ENCODE measurements at places on chromosomes 6 and 20.

GRCh38 chr6:26521600-26522391, 16.4 kb upstream of the HMGN4 start:
- DNase-seq, result peak; percentile 38

- peak; percentile 49 for DNase-seq
These were observed 133.2 kb upstream of the SYNCRIP start for GRCh38 chr6:85775883-85776282.

DNA sequence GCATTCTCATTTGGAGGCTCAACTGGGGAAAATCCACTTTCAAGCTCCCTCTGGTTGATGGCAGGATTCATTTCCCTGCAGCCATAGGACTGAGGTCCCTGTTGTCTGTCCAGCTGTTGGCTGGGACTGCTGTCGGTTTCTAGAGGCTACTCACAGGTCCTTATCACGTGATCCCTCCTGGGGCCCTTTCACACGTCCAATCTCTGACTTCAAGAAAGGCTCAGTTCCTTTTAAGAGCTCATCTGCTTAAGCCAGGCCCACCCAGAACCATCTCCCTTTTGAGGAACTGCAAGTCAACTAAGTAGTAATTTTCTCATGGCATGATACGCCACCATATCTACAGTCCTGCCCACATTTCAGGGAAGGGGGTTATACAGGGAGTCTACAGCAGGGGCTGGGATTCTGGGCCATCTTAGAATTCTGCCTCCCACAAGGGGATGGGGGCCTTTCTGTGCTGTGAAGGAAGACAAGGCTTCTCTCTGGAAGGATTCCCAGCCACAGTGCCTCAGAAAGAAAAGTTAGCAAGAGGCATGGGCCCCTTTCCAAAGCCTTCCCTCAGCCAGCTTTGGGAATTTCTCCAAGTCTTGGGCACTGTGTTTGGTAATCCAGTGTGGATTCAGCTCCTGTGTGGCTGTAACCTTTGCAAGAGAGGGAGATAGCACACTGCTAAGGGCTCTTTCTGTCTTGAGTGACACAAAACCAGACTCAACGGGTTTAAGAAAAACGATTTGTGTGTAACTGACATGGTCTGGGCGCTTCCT, 66.4 kb downstream of the CTCFL start:
- DNase-seq, result no peak

- DNase-seq, result no peak
These were observed 113.1 kb upstream of the MTHFD1L start for GRCh38 chr6:150752409-150752808.

DNA sequence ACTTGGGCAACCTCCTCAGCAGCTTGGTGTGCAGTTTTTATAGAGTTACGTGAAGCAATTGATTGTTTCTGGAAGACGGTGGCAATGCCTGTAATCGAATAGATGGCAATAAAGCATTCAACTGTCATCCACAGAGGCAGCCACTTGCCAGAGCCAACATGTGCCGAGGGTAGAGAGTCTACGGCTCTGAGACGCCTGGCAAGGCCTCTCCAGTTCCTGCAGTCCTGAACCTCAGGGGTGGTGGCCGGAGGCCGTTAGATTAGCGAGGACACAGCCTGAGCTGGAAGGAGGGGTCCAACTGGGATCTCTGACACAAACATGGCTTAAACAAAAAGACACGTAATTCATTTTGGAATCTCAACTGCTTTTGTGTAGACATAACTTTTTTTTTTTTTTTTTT, 775 bp upstream of the TTLL2 start:
- DNase-seq, result no peak

GRCh38 chr20:64241061-64241460, 14.5 kb upstream of the PCMTD2 start:
- DNase-seq, result no peak

DNA sequence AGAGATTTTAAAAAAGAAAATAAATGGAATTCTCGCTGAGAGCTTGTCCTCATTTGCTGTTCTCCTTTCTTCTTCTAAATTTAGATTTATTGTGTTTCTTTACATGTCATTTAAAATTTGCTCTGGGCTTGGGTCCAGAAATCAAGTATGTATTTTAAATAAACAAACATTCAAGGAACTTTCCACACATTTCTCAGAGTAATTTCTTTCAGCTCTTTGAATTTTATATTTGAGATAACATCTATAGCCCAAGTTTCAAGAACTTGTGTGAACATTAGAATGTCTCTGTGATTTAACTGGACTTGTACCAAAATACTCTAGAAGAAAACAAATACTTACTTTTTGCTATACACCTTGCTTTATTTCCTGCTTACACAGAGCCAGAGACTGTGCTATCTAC, 192.3 kb downstream of the TMEM200A start:
- DNase-seq, result no peak

DNA sequence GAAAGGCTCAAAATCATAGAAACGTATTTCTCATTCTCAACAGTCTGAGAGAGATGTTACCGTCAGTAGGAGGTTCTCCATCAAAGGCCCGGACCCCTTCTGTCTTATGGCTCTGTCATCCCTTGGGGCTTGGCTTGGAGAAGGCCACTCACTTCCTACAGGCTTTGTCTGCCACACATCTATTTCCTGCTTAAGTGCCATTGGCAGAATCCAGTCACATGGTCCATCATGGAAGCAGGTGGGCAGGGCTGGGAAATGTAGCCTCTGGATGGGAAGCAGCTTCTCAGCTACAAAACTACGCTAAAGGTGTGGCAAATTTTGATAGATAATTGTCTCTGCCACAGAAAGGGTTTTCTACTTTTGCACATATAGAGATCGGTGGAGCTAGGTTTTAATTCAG, 12.6 kb upstream of the ZFP64 start:
- DNase-seq, result no peak

GRCh38 chr6:112787371-112787770, 440.2 kb downstream of the RFPL4B start:
- no peak for DNase-seq

- DNase-seq, result no peak
These were observed 116.2 kb downstream of the SULF2 start for GRCh38 chr20:47669152-47669425.

- DNase-seq, result no peak
These were observed 63.5 kb downstream of the STMND1 start for GRCh38 chr6:17165383-17165782.

DNA sequence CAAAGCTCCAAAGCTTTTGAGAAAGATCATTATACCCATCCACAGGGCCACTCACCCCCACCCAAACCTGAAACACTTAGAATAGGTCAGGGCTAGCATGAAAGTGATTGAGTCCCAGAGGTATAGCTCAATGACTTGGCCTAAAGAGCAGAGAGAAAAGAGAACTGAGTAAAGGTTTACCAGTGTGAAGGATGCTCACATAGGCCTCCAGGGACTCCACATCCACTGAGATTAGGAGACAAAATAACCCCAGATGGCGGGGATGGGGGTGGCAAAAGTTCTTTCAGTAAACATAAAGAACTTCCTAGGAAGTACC, 12.2 kb downstream of the SAYSD1 start:
- no peak for DNase-seq

GRCh38 chr6:30720738-30721197, 616 bp downstream of the TUBB start:
- DNase-seq, result peak; percentile 50

DNA sequence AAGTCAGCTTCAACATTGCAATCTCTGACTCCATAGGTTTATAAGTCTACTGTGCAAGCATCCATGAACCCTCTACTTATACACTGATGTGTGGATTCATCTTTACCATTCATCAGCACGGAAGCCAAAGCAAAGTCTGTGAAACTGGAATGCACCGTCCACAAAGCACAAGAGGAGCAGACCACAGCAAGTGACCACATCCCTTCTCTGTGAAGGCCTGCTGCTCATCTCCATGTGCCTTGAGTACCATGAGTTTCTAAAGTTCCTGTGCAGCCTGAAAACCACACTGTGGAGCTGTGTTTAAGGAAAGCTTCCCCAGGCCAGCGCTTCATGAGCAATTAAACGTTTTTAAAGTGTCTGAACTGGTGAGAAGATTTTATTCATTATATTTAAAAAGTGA, 20.0 kb downstream of the GABRR1 start:
- no peak for DNase-seq

- DNase-seq, result no peak
These were observed 122.1 kb upstream of the SPACA1 start for GRCh38 chr6:87925373-87926060.

GRCh38 chr6:131765081-131765803, 42.6 kb upstream of the ENPP1 start:
- no peak for DNase-seq

DNA sequence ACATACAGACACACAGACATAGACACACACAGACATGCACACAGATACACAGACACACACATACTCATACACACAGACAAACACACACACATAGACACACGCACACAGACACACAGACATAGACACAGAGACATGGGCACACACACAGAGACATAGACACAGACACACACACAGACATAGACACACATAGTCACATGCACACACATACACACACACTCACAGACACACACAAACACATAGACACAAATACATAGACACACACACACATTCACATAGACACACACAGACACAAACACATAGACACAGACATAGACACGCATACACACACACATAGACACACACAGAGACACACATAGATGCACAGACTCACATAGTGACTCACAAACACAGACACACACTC, 13.5 kb downstream of the FOXF2 start:
- DNase-seq, result no peak

GRCh38 chr6:148596891-148597455, 149.9 kb upstream of the UST start:
- no peak for DNase-seq

- DNase-seq, result no peak
These were observed 78.0 kb downstream of the MDGA1 start for GRCh38 chr6:37619641-37620040.

- DNase-seq, result no peak
These were observed 637.5 kb upstream of the MAN1A1 start for GRCh38 chr6:119986934-119987549.

GRCh38 chr6:152502421-152503188, 134.6 kb downstream of the SYNE1 start:
- peak; percentile 35 for DNase-seq

- no peak for DNase-seq
These were observed 153.4 kb downstream of the DTNBP1 start for GRCh38 chr6:15509335-15509933.

GRCh38 chr6:47875593-47875992, 93.8 kb downstream of the OPN5 start:
- DNase-seq, result no peak

- no peak for DNase-seq
These were observed 152.2 kb downstream of the TRIM27 start for GRCh38 chr6:28771401-28772267.

DNA sequence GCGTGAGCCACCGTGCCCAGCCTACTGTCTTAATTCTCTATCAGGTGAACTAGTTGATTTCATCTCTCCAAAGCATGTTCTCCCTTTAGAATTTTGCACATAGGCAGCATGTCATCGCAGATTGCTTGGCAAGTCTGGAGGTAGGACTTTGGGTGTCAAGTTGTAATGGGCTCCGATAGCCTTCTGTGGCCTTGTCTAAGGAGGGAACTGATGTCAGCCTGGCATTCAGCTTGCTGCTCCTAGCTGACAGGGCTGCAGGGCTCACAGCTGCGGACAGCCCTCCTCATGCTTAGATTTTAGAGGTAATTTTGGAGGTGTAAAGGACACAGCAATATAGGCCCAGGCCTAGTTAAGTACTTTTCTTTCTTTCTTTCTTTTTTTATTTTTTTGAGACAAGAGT, 11.3 kb downstream of the CHMP4B start:
- DNase-seq, result no peak

- no peak for DNase-seq
These were observed 132.0 kb downstream of the CDK19 start for GRCh38 chr6:110683241-110683640.

DNA sequence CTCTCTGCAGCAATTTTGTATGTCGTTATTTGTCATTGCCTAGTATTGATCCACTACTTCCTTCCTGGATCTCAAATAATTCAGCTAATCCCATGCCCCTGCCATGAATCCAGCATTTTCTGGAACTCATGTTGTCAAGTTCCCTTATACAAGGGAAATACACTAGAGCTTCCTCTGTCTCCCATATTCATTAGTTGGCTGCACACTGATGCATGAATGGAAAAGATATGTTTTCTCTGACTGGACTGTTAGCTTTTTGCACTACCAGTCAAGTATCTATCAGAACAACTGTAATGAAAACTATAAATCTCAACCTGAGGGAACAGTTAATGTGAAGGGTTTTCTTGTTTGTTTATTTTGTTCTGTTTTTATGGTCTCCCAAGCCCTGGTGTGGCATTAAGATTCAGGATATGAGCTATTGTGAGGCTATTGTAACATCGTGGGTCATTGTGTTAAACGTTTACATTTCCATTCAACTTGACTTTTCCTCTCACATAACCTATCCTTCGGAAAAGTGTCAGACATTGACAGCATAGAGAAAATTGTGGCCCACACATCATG, 102.5 kb upstream of the FAM8A1 start:
- DNase-seq, result no peak

GRCh38 chr6:160248538-160248937, 10.1 kb downstream of the SLC22A2 start:
- peak; percentile 57 for DNase-seq

DNA sequence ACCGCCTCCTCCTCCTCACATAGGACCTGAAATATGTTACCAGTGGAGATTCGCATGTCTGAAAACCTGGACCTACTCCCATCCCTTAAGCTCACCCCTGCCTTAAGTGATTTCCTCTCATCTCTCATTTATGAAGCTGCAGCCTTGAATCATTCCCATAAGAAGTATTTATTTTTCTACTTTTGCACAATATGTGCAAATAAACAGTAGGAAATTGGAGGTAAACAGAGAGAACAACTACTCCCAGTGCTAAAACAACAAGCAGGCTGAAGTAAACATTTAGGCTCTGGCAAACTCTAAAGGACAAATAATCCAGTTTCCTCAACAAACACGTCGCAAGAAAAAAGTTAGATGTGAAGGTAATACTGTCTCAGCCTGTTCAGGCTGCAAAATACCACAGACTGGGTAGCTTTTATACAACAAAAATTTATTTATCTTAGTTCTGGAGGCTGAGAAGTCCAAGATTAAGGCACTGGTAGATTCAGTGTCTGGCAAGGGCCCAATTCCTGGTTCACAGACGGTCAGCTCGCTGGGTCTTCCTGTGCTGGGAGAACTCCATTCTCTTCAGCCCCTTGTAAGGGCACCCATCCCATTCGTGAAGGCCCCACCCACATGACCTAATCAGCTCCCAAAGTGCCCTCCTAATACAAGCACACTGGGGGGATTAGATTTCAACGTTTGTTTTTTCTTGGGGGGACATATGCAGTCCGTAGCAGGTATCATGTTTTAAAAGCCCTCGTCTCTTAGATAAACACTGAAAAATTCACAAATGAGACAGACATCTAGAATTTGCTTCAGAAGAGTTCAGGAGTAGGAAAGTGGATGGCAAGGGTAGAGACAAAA, 15.6 kb downstream of the SPATA2 start:
- no peak for DNase-seq

DNA sequence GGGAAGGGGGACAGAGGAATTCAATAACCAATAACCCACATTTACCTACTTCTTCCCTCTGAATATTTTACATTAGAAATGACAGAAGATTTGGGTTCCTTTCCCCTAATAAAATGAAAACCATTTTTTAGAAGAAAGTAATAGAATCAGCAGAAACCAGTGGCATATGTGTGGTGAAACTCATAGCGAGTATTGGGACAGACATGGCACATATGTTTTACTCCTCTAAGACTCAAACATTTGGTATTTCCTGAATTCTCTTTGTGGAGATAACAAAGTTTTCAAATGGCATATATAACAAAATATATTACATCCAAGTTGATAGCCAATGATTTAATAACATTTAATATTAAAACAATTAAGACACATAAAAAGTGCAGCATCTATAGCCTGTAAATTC, 12.9 kb upstream of the BEND3 start:
- no peak for DNase-seq

- DNase-seq, result no peak
These were observed 26.2 kb upstream of the PGK2 start for GRCh38 chr6:49813248-49813647.

Measured in PC-3 (cell line).